ENCODE measurements at places on chromosomes 5 and 9.

DNA sequence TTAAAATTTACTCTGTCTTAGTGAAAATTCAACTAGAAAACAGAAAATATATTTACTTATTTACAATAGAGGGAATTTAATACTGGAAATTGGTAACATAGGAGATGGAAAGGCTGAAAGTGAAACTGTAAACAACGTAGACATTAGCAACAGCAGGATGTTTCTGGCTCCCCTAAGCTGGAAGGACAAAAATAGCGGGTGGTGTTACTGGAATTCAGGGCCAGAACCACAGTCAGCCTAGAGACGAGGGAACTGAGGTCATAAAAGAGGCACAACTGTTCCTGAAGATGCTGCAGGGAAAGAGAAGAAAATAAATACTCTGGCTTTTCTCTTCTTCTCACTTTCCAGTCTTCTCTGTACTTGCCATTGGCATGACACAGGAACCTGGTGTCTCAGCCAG is 80.4 kb upstream of the NIPBL start:
- peak; percentile 13 for DNase-seq

GRCh38 chr5:179913461-179913860 is 5.8 kb upstream of the TBC1D9B start:
- DNase-seq = no peak

GRCh38 chr9:91766315-91767069 is 183.5 kb downstream of the ROR2 start:
- DNase-seq = no peak

DNA sequence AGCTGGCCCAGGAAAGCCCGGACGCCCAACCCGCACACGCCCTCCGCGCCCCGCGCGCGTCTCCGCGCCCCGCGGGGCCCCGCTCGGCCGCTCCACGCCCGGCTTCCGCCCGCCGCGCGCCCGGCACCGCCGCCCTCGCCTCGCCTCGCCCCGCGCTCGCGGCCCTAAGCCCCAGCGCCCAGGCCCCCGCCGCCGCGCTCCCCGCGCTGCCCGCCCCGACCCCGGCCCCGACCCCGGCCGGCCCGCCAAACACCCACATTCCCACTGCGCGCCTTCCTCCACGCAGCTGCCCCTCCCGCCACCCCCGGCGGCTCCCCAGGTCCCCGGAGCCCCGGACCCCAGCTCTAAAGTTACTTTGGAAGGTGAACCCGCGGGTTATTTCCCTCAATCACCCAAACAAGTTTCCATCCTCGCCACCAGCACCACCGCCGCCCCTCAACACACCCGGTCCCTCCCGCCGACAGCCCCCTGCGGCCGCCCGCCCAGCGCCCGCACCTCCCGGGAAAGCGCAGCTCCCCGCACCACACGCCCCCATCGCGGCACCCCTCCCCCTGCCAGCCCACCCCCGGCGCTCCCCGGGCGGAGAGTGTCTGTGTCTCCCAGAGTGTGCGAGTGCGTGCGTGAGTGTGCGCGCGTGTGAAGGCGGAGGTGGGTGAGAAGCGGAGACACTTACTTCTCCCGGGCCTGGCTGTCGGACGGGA is 439 bp downstream of the SSBP2 start:
- DNase-seq = peak; percentile 25

GRCh38 chr5:72063219-72063819 is 44.0 kb upstream of the MAP1B start:
- DNase-seq = peak; percentile 52

GRCh38 chr5:78816143-78816765 is 167.7 kb upstream of the LHFPL2 start:
- no peak for DNase-seq

- peak; percentile 34 for DNase-seq
These were observed 236.2 kb upstream of the NREP start for GRCh38 chr5:111993242-111993641.

- DNase-seq = no peak
These were observed 72.8 kb upstream of the PARP8 start for GRCh38 chr5:50593681-50594080.

- DNase-seq = no peak
These were observed 203.7 kb downstream of the SH3GL2 start for GRCh38 chr9:17782430-17783149.

GRCh38 chr9:11141357-11141756 is 528.6 kb upstream of the PTPRD start:
- DNase-seq = no peak

DNA sequence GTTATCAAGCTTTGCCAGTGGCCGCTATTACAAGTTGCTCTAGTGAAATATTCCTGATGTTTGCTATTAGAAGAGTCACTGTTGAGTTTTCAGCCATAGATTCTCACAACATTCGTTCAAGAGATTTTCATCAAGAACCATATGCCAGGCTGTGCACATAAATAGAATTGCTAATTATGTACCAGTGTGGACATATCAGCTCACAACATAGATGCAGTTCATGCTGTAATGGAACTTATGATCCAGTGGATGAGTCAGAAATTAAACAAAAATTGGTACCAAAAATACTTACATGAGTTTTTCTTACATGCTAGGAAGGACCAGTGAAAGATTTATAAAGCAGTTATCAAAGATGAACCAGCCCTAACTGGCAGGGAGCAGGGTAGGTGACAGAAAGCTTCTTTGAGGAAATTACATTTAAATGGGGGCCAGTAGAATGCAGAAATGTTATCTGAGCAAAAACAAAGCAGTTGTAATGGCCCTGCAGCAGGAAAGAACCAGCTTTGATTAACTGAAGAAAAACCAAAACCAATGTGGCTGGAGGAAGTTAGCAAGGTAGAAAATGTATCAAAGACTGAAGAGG is 404.2 kb downstream of the DNAH5 start:
- DNase-seq = no peak

DNA sequence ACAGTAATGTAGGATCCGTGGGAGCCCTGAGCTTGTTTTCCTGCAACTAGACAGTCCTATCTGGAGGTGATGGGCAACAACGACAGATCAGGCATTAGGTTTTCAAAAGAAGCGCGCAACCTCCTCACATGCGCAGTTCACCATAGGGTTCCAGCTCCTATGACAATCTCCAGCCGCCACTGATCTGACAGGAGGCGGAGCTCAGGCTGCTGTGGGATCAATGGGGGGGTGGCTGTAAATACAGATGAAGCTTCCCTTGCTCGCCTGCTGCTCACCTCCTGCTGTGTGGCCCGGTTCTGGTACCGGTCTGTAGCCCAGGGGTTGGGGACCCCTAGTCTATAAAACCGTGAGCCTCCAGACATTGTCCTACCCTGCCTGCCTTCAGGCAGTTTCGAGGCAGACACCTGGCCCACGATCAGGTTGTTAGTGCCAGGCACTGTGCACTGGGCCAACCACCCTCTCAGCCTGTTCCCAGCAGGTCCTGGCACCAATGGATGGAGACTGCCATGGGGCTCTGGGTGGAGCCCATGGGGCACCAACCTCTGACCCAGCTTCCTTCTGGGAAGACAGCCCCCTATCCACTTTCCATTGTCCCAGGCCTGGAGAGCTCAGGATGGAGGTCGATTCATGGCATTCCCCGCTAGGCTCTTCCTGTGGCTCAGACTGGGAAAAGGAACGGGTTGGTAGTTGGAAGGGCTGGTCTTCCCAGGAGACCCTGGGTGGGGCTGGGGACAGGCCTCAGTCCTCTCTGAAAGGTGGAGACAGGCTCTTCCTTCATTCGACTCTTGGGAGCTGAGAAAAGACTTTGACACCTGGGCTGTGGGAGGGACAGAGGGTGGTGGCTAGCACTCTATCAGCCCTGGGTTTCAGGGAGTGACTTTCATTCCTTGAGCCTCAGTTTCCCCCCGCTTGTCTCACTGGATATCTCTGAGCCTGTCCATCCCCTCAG is 1.7 kb downstream of the ENDOG start:
- peak; percentile 19 for DNase-seq

DNA sequence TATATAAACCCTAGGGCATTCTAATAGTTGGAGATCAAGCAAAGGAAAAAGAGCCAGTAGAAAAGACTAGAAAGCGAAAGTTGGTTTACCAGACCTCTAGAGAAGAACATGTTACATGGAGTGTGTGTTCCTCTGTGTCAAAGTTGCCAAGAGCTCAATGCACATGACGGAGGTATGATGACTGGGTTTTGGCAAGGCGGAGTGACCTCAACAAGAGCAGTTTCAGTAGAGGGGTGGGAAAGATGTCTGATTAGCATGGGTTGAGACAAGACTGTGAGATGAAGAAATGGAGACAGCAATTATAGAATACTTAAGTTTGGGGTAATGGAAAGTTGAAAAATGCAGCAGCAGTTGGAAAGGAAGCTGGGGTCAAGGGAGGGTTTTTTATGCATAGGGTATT is 1.6 kb downstream of the ANKDD1B start:
- no peak for DNase-seq

DNA sequence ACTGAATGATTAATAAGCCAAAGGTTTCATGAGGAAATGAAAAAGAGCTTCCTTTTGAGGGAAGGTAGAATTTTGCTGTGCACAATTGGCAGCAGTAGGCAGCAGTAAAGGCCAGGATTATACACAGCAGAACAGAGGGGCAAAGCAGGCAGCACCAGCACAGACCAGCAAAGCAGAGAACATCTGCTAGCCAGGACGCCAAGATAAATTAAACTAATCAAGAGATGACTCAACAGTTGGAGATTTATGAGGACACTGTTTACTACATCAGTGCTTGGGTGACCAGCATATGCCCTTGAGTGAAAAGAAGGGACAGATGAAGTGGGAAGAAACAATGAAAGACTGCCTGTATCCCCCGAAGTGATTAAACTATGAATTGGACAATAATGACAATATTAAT is 871.4 kb upstream of the CDH10 start:
- no peak for DNase-seq

DNA sequence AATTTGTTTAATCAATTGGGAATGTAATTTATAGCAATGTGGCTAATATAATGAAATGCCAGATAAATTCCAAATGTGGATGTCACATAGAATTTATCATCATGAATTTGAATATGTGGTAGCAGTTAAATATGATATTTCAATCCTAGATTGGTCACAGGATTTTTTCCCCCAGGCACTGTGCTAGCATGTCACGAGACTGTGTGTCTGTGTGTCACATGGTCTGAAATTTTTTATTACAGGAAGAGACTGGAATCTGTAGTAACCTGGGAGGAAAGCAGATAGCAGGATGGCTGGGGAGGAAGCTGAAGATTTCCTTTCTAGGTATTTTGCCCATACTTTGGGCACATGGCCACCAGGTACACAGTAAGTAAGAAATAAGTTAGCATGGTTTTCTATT is 35.4 kb upstream of the MSH3 start:
- no peak for DNase-seq

GRCh38 chr9:89346696-89347095 is 28.4 kb downstream of the SECISBP2 start:
- DNase-seq = no peak

DNA sequence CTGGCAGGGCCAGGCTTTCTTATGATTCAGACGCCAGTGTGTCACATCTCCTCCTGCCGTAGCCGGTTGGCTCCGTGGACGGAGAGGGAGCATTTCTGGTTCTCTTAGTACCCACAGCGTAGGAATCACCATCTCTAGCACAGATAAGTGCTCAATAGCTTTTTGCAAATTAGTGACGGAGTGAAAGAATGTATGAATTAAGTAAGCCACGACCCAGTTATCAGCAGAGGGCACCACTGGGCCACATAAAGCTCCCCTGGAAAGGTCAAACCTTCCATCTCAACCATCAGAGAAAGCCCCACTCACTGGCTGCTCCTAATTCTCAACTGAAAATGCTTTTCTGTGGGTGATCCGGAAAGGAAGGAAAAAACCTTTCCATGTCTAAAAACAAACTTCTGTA is 317.0 kb upstream of the ADCY2 start:
- DNase-seq = peak; percentile 7

Measured in OCI-M1 (cell line).